ENCODE measurements at places on chromosomes 2 and 18.

DNA sequence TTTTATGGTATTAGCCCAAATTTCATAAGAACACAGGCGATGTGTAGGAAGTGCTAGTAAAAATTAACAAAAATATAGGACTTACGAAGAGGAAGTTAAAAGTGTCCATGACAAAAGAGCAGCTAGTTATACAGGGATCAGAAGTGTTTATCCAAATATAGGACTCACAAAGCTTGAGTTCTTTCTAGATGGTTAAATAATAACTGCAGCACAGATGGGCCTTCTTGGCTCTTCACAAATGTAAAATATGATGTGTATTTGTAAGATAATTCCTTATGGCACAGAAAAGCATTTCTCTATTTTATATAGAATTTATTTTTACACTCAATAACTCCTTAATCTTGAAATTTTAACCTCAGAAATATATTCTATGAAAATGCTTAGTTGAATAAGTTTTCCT lies 100.9 kb upstream of the SPHKAP start:
- DNase-seq, result no peak

DNA sequence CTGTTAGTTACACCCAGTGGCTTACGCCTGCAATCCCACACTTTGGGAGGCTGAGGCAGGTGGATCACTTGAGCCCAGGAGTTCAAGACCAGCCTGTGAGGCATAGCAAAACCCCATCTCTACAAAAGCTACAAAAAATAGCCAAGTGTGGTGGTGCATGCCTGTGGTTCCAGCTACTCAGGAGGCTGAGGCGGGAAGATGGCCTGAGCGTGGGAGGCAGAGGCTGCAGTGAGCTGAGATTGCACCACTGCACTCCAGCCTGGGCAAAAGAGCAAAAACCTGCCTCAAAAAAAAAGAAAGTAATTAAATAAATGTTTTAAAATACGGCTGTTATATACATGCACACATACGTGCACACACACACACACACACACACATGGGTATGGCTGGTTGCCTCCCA lies 194.8 kb downstream of the HDAC4 start:
- no peak for DNase-seq

DNA sequence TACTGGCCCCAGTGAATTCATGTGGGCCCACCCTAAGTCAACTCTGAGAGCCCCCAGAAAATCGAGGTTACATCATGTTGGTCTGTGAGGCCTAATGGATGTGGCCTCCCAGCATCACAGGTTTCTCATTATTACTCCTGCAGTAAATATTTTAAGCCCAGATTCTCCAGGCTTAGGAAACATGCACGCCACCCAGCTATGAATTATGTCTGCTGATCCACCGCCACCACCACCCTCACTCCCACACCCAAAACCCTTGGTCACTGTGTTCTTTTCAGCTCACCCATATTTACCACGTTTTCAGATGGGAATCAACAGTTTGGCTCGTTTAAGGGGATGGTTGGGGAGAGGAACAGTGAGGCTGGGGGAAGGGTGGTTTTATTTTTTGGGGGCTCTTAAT lies 128.6 kb downstream of the NCK2 start:
- DNase-seq, result no peak

- DNase-seq, result no peak
Measured at GRCh38 chr18:23828426-23828825, 139.2 kb downstream of the LAMA3 start.

- DNase-seq, result no peak
Measured at GRCh38 chr18:46302528-46303485, 198.6 kb downstream of the HAUS1 start.

DNA sequence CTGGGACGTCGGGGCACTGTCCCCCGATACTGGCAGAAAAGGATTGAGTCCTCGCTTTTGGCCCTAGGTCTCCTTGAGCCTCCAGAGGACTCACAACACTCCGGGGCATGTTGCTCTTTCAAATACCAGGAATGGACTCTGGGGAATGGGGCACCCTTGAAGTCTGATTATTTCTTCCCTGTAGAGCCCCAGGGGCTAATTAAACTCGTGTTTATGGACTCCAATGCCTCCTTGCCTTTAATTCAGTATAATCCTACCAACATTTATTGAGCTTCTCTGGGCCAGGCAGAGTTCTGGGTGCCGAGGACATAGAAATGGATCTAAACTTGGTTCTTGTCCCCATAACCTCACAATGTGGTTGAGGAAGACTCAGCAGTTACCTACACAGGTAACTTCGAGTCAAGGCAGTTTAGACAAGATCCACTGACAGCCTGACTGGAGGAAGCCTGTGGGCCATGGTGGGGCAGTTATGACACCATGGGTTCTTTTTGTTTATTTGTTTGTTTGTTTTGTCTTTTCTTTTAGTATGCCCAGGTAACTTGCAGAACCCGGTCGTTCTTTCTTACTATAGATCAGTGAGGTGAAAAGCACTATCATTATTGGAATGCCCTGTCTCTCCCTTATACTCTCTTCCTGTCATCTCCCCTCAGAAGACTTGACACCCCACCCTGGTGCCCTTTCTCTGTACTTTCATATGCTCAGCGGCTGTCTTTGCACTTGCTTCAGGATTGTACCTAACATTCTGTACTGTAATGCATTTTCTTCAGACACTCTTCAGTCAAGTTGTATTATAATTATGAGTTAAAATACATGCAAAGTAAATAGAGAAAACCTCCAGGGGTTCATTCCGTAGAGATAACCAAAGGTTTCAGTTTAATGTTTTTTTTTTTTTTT lies 3.2 kb downstream of the CFLAR start:
- DNase-seq, result no peak

GRCh38 chr2:127081826-127082633 lies 24.9 kb downstream of the BIN1 start:
- peak; percentile 43 for DNase-seq

DNA sequence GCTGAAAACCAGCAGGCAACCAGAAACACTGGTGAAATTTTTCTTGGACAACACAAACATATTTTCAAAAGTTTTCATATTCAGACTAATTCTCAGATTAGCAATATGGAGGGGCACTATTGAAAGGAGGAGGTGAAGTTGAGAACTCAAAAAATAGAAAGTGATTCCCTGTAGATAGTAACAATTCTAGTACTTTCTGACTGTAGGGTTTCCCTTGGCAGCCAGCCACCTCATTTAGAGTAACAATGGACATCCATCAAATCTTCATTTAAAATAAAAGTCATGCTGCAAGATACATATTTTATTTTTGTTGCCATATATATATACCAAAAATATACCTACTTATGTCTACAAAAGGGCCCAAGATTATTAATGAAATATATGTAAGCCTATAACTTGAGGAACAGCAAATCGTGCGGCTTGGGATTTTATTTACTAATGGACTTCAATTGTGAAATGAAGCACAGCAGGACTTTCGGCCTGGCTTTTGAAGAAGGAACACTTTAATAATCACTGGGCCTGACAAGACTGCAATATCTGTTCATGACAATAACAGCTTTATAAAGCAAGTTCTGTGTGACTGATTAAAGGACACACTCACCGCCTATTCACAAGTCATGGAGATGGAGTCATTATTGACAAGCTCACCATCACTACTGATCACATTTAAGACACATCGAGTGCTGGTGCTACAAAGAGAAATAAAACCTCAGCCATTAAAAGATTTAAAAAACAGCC lies 6.8 kb upstream of the NR4A2 start:
- DNase-seq, result no peak

GRCh38 chr2:28071221-28071620 lies 180.7 kb downstream of the BABAM2 start:
- DNase-seq, result no peak

- DNase-seq, result no peak
Measured at GRCh38 chr18:61856678-61857077, 36.1 kb downstream of the RNF152 start.

DNA sequence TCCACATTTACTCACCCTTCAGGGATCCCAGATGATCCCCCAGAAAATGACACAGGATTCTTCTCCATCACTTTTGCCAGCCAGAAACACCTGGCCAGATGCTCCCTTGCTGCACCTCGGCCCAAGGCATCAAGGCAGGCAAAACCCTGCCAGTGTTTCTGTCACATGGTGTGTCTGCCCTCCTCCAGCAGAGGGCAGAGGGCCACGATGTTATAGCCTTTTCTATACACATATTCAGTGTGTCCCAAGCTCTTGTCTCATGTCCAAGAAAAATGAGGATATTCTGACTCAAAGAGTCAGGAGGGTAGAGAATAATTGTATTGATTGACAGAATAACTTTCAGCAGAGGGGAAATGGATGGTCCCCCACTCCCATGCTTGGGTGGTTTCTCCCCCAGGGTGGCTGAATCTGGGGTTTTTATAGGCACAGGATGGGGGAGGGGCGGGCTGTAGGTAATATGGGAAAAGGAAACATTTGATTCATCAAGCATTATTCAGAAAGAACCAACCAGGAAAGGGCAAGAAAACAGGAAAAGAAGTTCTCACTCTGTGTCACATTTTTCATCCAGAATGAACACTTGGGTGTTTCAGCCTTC lies 933.9 kb downstream of the TRIB2 start:
- DNase-seq, result no peak

DNA sequence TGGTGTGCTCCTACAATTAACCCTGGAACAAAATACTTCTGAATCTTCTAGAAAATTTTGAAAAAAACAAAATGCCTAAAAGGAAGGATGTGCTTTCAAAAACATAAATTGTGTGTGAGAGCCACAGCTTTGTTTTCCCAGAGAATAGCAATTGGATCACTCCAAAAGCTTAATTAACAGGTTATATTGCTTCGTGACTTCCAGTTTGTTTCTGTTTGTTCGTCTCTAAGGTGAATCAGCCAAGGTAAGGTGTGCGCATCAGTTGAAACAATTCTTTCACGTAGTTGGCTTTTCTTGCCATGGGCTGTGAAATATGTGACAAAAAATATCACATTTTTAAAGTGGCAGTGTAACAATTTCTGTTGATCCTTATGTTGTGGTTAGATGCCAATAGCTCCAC lies 90.3 kb upstream of the BARD1 start:
- DNase-seq, result no peak

DNA sequence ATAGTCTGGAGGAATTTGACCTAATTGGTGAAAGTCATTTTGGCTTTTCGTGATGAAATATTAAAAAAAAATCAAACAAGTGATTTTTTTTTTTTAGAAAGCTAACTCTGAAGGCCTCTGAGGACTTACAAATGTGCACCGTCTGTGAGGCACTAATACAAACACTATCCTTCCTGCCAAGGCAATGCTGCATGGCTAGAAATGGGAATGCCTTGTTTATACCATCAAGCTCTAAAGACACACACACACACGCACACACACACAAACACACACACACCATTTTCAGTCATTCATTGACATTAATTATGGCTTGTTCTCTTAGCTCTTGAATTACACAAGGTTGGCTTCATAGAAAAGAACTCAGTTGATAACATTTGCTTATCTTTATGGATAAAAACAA lies 1242.0 kb upstream of the ACVR2A start:
- no peak for DNase-seq

DNA sequence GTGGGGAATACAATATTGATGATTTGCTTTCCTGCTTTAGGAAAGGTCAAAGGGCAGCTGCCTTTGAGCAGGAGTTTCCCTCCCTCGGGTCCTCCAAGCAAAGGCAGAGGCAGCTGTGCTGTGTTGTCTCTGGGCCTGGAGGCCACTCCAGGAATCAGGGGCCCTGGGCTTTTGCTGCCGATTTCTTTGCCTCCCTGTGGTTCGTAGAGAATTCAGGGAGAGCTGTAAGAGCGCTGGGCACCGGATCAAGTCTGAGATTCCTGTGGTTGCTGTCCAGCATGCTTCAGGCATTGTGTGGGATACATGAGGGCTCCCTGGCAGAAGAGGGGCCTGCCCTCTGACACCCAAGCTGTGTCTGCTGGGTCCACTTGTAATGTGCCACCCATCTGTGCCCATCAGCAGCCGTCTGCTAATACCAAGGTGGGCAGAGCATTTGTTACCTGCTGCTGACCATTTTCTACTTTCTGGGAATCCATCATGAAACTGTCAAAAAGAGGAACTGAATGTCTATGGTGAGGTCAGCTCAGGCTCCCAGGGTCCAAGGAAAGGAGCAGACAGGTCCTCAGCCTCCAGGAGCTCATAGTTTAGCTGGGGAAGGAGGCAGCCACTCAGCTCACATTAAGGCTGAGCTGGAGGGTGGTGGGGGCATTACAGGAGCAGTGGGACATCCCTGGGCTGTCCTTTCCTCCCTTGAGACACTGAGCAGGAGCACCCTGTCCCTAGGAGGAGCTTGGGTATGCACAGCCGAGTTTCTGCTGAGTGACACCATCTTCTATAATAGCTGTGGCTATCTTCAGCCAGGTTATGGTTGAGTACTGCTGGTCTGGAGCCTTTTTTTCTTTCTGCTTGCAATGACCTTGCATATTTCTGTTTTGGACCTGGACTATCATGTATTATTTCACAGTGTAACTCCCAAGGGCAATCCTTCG lies 68.5 kb downstream of the CTIF start:
- no peak for DNase-seq

DNA sequence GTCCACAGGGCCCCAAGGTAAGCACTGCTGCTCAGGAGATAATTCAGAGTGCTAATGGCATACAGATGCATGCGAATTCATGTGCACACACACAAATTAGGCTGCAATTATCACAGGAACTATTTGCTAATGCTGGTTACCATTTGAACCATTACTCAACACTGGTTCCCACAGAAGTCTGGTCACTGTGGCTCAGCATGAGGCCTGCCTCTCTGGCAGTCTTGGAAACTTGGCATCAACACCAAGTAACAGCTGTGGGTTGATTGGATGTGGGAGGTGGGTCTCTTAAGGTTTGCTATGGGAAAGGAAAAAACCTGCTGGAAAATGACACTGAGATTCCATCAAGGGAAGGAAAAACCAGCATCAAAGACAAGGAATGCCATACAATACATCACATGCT lies 105.0 kb downstream of the CELF4 start:
- DNase-seq, result no peak

GRCh38 chr2:222844323-222844722 lies 16.5 kb upstream of the ACSL3 start:
- DNase-seq, result no peak
